Inflammatory macrophage (primary cell): ENCODE measurements at places on chromosomes 6 and 20.

- DNase-seq, result no peak
These were observed 21.1 kb downstream of the SCUBE3 start for GRCh38 chr6:35234901-35235300.

DNA sequence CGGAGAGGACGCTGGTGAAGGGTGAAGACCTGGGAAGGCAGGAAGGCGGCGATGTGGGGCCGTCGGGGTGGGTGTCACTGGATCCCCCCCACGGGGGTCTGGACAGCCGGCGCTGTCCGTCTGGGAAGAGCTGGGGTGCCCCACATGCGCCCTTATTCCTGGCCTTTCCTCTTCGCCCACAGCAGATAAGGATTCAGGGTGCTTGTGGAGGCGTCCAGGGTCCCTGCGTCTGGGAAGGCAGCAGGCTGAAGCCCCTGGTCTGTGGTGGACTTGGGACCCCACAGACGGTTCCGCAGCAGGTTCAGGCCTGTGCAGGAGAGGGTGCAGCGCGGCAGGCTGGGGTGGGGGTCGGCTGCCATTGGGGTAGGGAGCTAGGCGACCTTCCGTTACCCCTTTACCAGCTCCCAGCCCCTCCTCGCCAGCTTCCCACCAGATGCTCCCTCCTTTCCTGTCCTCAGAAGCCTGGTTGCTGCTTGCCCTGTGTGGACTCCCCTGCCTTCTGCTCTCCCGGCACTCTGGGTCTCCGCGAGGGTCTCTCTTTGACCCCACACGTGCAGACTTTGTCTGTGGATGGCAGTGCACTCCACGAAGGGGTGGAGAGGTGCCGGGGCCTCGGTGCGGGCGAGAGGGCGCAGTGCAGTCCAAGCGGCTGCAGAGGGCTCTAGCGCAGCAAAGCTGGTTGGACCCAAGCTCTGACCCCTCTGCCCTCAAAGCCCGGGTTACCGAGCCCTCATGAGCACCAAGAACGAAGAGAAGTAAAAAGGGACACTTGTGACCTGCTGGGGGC, 2.1 kb upstream of the GATA5 start:
- no peak for DNase-seq

DNA sequence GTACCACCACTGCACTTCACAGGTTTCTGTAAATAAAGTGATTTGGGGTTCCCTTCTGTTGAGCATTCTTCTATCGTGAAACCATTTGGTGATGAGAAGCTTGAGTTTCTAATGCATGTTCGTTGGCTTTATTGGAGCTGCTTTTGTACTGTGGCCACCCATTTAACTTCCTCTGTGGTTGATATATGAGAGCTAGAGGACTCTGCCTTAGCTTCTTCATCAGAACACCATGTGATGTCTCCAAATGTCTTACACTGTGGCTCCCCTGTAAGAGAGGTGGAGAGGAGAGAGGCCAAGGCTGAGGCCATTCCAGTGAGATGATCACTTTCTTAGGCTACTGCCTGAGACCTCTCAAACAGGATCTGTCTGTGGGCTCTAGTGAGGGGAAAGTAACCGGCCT, 114.5 kb downstream of the SLC16A10 start:
- no peak for DNase-seq

GRCh38 chr6:108559884-108560462, 744 bp upstream of the FOXO3 start:
- peak; percentile 31 for DNase-seq

GRCh38 chr6:42556462-42556861, 7.4 kb upstream of the UBR2 start:
- DNase-seq, result no peak

DNA sequence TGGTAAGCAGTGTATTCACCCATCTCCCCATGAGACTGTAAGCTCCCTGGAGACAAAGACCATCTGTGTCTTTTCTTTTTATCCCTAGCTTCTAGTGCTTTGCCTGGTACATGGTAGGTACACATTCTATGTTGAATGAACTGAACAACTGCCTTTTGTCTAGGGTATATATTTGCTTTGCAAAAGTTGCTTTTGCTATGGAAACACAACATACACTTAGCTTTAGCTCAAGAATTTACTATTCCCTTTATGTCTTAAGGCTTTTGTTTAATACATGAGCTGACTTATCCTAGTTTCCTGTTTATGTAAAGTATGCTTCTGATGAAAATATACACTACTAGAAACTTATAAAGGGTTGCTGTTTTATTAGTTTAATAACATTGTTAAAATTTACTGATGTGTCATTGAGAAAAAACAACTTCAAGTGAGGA, 198.2 kb downstream of the PRL start:
- no peak for DNase-seq

DNA sequence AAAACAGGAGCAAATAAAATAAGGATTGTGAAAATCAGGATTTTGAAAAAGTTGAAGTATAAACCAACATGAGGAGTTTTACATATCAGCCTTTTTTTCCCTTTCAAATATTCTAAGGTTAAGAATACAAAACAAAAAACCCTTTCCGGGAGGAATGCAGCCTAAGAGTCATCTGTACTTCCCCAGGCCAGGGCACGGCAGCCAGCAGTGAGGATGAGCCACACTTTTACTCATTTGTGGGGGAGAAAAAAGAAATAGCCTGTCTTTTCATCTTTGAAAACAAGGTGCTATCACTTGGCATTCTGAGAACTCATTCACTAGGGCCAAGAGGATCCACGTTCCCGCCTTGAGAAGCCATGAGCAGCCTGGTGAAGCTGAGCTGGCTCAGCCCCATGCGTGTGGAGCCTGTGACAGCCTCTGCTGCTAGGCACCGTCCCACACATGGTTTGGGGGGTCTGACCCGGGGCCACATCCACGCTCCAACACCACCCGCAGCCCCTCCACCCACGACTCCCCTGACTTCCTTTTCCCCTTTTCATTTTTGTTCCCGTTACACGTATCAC, 11.2 kb downstream of the SLC22A1 start:
- DNase-seq, result no peak

- DNase-seq, result no peak
These were observed 548.2 kb downstream of the PRKN start for GRCh38 chr6:162179196-162179951.

DNA sequence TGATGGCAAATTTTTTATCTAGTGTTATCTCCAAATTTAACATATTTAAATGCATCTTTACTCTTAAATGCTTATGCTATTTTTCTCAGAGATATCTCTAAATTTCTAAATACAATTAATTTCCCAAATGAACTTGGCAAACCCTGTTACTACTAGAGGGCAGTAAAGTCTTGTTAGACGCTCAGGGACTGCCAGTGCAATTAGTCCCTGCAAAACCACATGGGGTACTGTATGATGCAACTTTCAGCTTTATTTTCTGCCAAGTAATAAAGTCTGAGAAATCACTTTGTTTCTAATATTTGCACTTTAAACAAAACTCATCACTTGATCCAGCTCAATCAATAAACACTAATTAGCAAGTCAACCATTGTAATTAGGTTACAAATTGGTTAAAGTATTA, 76.0 kb upstream of the ADGRB3 start:
- DNase-seq, result no peak

GRCh38 chr20:22063753-22064152, 358.3 kb downstream of the PAX1 start:
- no peak for DNase-seq

DNA sequence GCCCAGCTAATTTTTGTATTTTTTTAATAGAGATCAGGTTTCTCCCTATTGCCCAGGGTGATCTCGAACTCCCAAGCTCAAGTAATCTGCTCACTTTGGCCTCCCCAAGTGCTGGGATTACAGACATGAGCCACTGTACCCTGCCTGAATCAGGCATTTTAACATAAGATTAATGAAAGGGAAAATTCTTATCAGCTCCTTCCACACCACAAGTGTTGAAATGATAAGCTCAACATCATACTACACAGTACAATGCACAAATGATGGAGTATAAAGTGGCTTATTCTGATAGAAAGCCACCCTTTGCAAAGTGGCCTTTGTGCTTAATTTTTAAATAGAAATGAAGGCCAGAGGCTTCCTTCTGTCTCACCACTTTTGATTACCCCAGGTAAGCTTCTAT, 71.3 kb upstream of the MCHR2 start:
- no peak for DNase-seq

GRCh38 chr6:34912715-34913464, 23.8 kb downstream of the ANKS1A start:
- DNase-seq, result no peak

- DNase-seq, result no peak
These were observed 79.7 kb downstream of the SMLR1 start for GRCh38 chr6:130906736-130907381.

DNA sequence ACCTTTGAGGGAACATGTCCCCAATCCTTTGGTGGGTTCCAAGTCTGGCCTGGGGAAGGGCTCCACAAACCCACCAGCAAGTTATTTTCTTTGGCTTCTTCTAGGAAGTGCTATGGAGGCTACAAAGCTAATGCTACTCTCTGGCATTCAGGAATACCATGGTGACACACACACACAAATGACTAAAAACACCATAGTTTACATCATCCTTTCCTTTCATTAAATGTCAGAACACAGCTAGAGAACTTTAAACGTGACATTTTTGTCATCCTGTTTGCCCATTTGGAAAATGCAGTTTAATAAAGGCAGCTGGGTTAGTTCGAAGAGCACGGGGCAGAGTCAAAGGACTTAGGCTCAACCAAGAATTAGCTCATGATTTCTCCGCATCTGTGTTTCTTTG, 40.2 kb upstream of the PROKR2 start:
- peak; percentile 26 for DNase-seq

GRCh38 chr6:138592749-138593123, 93.4 kb upstream of the NHSL1 start:
- peak; percentile 66 for DNase-seq

DNA sequence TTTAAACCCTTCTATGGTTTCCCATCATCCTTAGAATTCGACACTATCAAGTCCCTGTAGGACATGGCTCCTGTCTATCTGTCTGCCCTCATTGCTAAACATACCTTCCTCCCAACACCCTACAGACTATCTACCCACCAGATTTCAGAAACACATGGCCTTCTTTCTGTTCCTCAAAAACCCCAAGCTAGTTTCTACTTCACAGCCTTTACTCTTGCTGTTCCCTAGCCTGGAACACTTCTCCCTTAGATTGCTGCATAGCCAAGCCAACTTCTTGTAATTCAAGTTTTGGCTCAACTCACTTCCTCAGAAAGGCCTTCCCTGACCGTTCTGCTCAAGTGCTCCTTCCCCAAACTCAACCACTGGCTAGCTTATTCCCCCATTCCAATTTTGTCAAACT, 156.2 kb downstream of the BTBD9 start:
- peak; percentile 97 for DNase-seq
